ENCODE measurements at places on chromosomes 12 and 14. TPM values are rescaled to one million over a fixed set of nuclear protein-coding genes. Genes with fewer than 3 reads are reported as not detected.

DNA sequence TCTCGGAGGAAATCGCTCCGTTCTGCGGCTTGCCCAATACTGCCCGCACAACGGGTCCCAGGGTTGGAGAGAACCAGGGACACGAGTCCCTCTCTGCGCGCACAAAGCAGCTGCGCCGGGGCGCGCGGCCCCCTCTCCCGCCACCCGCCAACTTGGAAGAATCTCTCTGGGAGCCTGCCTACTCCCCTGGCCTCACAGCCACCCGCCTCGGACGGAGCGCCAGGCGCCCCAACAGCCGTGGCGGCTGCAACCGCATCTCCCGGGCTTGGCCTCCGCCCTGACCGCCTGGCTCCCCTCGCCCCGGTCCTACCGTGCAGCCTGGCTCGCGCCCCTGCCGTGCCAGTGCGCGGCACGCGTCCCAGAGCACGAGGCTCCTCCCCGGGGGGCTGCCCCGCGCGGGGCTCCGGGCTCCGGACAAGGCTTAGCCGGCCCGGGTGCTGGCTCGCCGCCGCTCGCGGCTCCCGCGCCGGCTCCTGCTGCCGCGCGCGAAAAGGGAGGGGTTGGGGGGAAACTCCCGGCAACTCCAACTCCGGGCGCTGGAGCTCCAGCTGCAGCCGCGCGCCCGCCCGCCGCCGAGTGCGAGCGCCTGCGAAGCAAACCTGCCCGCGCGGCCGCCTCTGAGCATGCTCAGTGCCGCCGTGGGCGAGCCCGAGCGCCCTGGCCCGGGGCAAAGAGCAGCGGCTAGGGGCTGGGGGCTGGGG is at the start of gene STXBP6:
TSS of gene STXBP6 (minus strand) at position 580 of the 701 bp plus-strand sequence. CDS start 75,329 bp downstream, outside the sequence.
- H3K27ac ChIP-seq: no peak within 1 kb of the TSS
- H3K4me3 ChIP-seq: peak within 1 kb of the TSS; percentile 13
- peaks cover 66% of the 10 kb centered on the region for H3K27me3 ChIP-seq

GRCh38 chr14:100850841-100851585 is 25.1 kb downstream of the MEG3 start:
- no peaks in the 10 kb centered on the region for H3K36me3 ChIP-seq
- H3K4me1 ChIP-seq: peaks cover 4% of the 10 kb centered on the region
- H3K27ac ChIP-seq: no peak overlapping the region
- H3K4me3 ChIP-seq: peak overlapping the region; percentile 41
- no peaks in the 10 kb centered on the region for H3K27me3 ChIP-seq

DNA sequence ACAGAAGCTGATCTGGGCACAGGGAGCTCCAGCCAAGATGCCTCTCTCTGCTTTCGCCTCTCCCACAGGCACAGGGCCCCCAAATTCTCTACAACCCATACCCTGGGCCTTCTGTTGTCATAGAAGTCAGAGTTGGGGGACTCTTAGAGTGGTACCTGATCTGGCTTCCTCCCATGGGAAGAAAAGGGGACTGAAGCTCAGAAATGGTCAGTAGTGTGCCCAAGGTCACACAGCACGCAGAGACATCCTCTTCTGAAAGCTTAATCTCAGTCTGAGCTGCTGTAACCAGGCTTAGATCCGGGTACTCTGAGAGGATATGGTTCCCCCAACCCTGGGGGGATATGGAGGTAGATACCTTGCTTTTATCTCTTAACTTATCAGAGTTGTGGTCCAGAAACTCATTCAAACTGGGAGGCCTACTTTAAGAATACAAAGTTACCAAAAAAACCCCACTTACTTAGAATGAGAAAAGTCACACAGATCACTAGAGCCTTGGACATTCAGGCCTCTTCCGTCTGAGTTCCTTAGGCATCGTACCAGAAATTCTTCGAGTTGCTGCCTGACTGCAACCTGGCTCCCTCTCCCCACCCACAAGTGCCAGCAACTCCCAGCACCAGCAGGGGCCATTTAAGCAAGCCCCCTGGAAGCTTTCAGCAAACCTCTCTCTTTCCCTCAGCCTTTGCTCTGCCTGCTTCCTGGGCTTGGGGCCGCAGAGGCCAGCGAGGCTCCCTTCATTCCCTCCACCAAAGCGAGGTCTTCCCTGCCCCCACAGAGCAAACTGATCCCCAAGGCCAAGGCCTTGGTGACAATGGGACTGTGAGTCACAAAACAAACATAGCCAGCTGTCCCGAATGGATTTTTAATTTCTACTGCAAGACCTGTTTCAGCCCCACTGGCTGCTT is 13.9 kb downstream of the KRT7 start:
- no peak overlapping the region for H3K27ac ChIP-seq
- H3K4me1 ChIP-seq: peaks cover 10% of the 10 kb centered on the region
- no peak overlapping the region for H3K4me3 ChIP-seq
- no peaks in the 10 kb centered on the region for H3K36me3 ChIP-seq
- no peak for DNase-seq

DNA sequence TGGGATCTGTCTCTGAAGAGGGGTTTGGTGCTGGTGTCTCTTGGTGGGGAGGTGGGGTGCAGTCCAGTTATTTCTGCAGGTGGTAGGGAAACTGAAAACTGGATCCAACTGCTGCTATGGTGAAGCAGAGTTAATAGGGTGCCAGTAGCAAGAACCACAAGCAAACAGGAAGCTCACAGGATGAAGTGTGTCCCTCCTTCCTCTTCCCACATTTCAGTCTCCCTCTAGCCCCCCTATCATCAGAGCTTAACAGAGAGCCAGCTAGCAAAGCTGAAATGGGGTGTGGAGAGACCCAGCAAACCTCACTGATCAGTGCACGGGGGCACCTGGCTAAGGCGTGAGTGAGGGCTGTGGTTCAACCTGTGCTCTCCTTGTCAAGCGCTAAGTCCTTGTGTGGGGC is 69.1 kb upstream of the C12orf71 start:
- H3K27me3 ChIP-seq: no peaks in the 10 kb centered on the region
- no peak overlapping the region for H3K4me3 ChIP-seq
- no peak for DNase-seq

- DNase-seq: no peak
- peak overlapping the region; percentile 4 for H3K4me3 ChIP-seq
- H3K27ac ChIP-seq: no peak overlapping the region
- peaks cover 17% of the 10 kb centered on the region for H3K36me3 ChIP-seq
These were observed 59.5 kb downstream of the SLC4A8 start for GRCh38 chr12:51484119-51484518.

DNA sequence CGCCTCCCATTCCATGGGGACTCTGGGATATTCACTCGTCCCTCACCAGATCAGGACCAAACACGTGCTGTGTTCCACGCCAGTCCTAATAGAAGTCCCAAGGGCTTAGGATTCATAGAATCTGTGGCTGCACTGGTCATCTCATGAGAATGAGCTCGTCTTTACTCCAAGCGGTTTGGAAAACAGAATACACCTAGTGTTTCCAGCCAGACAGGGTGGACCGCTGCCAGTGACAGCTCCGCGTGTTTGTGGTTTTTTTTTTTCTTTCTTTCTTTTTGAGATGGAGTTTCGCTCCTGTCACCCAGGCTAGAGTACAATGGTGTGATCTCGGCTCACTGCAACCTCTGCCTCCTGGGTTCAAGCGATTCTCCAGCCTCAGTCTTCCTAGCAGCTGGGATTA is 75.1 kb downstream of the GLT1D1 start:
- H3K4me3 ChIP-seq: no peak overlapping the region
- H3K36me3 ChIP-seq: no peaks in the 10 kb centered on the region
- no peak for DNase-seq
- no peak overlapping the region for H3K27ac ChIP-seq
- no peaks in the 10 kb centered on the region for H3K4me1 ChIP-seq

- H3K4me1 ChIP-seq: peaks cover 10% of the 10 kb centered on the region
- no peak for DNase-seq
- H3K27me3 ChIP-seq: peaks cover 92% of the 10 kb centered on the region
These were observed 7.1 kb downstream of the BCL11B start for GRCh38 chr14:99264691-99265450.

- peaks cover 8% of the 10 kb centered on the region for H3K4me1 ChIP-seq
- H3K27me3 ChIP-seq: no peaks in the 10 kb centered on the region
- no peak for DNase-seq
- H3K36me3 ChIP-seq: peaks cover 4% of the 10 kb centered on the region
- H3K27ac ChIP-seq: no peak overlapping the region
These were observed 35.4 kb downstream of the SGPP1 start for GRCh38 chr14:63692310-63693020.

DNA sequence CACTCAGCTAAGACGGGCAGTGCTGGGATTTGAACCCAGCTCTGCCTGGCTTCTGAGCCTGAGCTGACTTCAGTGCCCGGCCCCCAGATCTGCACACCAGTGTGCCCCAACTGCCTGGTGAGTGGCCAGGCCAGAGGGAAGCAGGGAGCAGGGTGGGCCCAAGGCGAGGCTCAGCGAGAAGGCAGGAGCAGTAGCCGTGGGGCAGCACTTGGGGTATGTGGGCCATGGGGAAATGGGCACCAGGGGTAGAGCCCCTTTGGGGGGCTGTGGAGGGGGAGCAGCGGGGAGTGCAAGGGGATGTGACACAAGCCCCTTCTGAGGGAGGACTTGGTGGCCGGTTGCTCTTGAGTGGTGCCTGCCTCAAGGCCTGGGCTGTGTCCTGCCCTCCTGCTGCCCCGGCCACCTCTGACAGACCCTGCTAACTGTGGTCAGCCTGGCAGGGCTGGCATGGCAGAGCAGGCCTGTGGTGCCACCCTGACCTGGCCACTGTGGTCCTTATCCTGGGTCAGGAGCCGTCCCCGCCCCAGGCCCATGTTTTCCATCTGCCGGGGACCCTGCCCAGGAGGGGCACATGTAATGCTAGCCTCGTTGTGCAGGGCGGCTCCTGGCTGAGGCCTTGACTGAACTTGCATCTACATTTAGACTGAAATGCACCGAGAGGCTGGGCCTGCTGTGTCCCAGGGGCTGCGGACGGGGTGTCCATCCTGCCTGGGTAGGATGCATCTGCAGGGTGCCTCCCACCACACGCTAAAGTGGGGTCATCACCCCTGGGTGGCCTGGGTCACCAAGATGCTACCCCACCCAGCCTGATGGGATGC is 90.5 kb downstream of the KIF26A start:
- H3K27me3 ChIP-seq: peaks cover 24% of the 10 kb centered on the region
- DNase-seq: no peak
- H3K27ac ChIP-seq: no peak overlapping the region
- H3K4me3 ChIP-seq: no peak overlapping the region
- peaks cover 6% of the 10 kb centered on the region for H3K4me1 ChIP-seq
- no peaks in the 10 kb centered on the region for H3K36me3 ChIP-seq

- DNase-seq: no peak
- H3K27me3 ChIP-seq: no peaks in the 10 kb centered on the region
- peak overlapping the region; percentile 85 for H3K27ac ChIP-seq
- H3K4me1 ChIP-seq: peaks cover 25% of the 10 kb centered on the region
These were observed 5.7 kb downstream of the INF2 start for GRCh38 chr14:104694991-104695659.

DNA sequence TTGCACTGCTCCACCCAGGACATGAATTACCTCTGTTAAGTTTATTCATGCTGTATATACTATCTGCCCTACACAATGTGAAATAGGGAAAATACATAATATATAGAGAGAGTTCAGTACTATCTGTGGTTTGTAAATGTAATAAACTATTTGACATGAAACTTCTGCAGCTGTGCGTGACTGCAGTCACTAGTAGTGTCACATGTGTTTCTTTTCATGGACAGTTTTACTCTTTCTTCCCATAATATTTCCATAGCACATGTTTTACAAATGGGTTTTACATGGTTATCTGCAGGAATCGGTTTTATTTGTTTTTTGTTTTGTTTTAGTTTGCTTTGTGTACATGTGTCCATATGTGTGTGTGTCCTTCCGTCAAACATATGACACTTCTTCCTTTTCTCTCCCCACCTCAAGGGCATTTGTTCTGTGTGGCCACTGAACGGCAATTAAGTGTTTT is 1644.1 kb upstream of the FLRT2 start:
- no peaks in the 10 kb centered on the region for H3K4me1 ChIP-seq
- H3K27me3 ChIP-seq: no peaks in the 10 kb centered on the region
- H3K27ac ChIP-seq: no peak overlapping the region
- no peak overlapping the region for H3K4me3 ChIP-seq
- DNase-seq: no peak

GRCh38 chr12:132478845-132479244 is 11.1 kb upstream of the FBRSL1 start:
- peak overlapping the region; percentile 21 for H3K4me3 ChIP-seq
- H3K4me1 ChIP-seq: peaks cover 36% of the 10 kb centered on the region
- H3K27ac ChIP-seq: no peak overlapping the region
- no peaks in the 10 kb centered on the region for H3K36me3 ChIP-seq
- DNase-seq: no peak
- no peaks in the 10 kb centered on the region for H3K27me3 ChIP-seq

Gene OASL
- polyA plus RNA-seq: not detected

Gene JAG2
- not detected for polyA plus RNA-seq

Gene CLEC4C
- 0.61 TPM for polyA plus RNA-seq

Gene TAS2R50
- not detected for polyA plus RNA-seq

Gene FOXN3
- polyA plus RNA-seq: 63.6 TPM
